Activated naive CD4-positive, alpha-beta T cell treated with anti-CD3 and anti-CD28 coated beads for 36 hours (primary cell): ENCODE measurements at places on chromosomes 2 and 18. TPM values are rescaled to one million over a fixed set of nuclear protein-coding genes. Genes with fewer than 3 reads are reported as not detected.

DNA sequence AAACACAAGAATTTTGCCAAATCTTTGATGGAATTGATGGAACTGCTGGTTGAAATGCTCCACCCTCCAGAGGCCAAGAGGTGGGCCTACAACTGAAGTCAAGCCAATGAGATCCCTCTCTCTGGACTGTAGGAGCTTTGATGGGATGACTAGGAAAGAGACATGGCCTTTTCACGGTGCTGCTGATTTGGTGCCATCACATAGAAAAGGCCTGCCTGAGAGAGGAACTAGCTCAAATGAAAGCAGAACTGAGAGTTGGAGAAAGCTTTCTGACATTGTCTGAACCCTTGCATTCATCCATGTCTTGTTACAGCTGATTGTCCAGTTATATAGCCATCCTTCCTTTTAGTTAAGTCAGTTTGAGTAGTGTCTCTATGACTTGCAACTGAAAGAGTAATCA is 283.8 kb upstream of the LYPD1 start:
- H3K27ac ChIP-seq, result no peak overlapping the region
- no peaks in the 10 kb centered on the region for H3K27me3 ChIP-seq
- DNase-seq, result no peak
- no peaks in the 10 kb centered on the region for H3K36me3 ChIP-seq
- H3K4me3 ChIP-seq, result no peak overlapping the region
- H3K4me1 ChIP-seq, result no peaks in the 10 kb centered on the region

The INHA gene
- total RNA-seq, result not detected

DNA sequence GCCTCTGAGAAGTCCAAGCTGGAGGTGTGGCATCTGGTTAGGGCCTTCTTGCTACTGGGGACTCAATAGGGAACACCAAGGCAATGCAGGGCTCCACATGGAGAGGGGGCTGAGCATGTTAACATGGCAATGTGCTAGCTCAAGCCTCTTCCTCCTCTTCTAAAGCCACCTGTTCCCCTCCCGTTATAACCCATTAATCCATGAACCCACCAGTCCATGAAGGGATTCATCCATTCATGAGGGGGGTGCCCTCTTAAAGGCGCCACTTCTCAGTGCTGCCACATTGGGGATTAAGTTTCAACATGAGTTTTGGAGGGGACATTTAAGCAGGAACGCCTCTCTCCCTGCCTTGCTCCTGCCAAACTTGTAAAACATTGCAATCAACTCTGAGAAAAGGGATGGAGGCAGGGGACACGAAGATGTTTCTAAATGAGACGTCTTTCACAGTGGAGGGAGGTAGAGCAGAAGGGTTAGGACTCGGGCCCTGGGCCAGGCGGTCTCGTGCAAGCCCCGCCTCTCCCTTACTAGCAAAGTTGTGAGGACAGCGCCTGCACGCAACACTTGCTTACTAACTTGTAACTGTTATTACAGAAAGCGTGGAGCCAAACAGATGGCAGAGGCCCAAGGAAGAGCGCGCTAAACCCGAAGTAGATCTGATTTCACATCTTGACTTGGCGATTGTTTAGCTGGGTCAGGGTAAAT is 118.2 kb upstream of the ZNF516 start:
- no peak for DNase-seq
- no peak overlapping the region for H3K4me3 ChIP-seq
- peaks cover 5% of the 10 kb centered on the region for H3K27me3 ChIP-seq

The DNAJC5G gene
- not detected for total RNA-seq

DNA sequence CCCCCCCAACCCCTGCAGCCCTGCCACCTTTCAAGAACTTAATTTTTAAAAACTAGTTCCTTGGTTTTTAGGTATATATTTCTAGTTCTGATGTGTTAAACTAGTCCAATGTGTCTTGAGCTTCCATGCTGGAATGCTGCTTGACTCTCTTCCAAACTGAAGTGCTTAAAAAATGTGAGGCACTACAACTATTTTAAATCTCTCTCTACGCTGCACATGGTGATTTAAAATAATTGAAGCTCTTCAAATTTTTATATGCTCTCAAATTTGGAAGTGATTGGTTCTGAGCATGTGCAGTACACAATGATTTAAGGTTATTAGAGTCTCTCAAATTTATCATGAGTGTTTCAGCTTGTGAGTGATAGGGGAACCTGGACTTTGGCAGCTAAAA is 192.6 kb upstream of the ZEB2 start:
- DNase-seq, result no peak
- no peaks in the 10 kb centered on the region for H3K4me1 ChIP-seq
- no peaks in the 10 kb centered on the region for H3K27me3 ChIP-seq
